ENCODE measurements at places on chromosomes 12 and 14. TPM values are rescaled to one million over a fixed set of nuclear protein-coding genes. Genes with fewer than 3 reads are reported as not detected.

DNA sequence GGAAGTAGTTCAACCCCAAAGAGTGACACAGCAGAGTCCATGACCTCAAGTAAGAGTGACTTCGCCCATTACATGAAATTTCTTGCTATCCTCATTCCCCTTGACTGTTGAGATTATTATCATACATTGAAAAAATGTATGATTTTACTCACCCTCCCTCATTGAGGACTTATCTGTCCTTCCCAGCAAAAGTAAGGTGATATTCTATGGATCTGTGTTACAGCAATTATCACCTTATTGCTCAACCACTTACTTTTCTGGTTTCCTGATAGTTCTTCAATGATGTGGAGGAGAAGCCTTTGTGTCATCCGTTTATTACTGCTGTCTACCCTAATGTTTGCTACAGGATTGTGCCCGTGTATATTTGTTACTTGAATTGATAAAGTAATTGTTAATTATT is 306.2 kb downstream of the TRHDE start:
- no peak for DNase-seq

DNA sequence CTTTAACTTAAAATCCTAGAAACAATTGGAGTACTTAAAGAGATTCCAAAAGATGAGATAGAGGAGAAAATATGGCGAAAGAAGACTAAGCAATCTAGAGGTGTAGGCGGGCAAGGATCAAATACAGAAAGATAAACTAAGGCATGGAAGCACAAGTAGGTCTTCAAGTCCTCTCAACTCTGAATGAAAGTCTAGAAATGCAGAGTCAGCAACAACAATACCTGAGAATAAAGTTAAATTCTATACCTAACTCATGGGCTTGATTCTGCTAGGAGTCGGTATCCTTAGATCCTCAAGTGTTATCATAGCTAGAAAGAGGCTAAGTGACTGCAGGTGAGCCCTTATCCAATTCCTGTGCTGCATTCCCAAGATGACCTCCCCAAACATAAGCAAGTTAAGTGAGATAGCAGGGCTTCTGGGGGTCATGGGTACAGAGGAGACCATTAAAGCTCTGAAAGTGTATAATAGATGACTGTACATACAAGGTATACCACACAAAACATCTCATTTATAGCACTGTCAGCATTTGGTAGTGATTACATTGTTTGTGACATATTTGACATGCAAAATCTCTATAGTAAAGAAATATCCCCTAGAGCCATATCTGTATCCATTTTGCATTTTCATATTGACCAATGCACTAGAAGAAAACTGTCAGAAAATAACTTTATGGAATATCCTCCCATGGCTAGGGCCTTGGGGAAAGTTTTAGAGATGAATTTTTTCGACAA is 82.5 kb upstream of the ARID2 start:
- no peak for DNase-seq

- DNase-seq, result peak; percentile 53
These were observed 25.1 kb downstream of the ANKS1B start for GRCh38 chr12:99959549-99960170.

Gene CCDC38
- under 0.01 TPM for total RNA-seq

Gene DENR
- 48.6 TPM for total RNA-seq
